ENCODE measurements at places on chromosomes 7 and 10. TPM values are rescaled to one million over a fixed set of nuclear protein-coding genes. Genes with fewer than 3 reads are reported as not detected.

DNA sequence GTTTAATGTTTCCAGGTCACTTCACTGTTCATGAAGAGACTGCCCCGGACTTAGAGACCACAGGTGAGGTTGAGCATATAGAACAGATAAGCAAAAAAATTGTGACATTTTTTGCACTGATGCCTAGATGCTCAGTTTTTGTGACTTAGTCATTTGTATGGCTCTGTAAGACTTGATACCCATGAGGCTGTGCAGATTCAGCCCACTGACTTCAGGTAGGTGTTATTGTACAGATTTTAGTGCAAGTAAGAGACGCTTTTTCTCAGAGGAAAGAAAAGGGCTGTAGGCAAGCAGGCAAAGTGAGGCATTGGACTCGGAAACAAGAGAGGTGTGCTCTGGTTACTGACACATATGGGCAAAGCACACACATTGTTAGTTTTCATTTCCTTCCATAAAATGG lies 820.1 kb upstream of the SORCS1 start:
- H3K27me3 ChIP-seq, result no peaks in the 10 kb centered on the region
- H3K4me3 ChIP-seq, result no peak overlapping the region
- H3K36me3 ChIP-seq, result no peaks in the 10 kb centered on the region
- H3K4me1 ChIP-seq, result no peaks in the 10 kb centered on the region

GRCh38 chr10:33102071-33102470 lies 144.0 kb upstream of the ITGB1 start:
- DNase-seq, result no peak
- H3K27ac ChIP-seq, result no peak overlapping the region
- H3K4me1 ChIP-seq, result no peaks in the 10 kb centered on the region
- H3K4me3 ChIP-seq, result no peak overlapping the region
- H3K36me3 ChIP-seq, result no peaks in the 10 kb centered on the region

DNA sequence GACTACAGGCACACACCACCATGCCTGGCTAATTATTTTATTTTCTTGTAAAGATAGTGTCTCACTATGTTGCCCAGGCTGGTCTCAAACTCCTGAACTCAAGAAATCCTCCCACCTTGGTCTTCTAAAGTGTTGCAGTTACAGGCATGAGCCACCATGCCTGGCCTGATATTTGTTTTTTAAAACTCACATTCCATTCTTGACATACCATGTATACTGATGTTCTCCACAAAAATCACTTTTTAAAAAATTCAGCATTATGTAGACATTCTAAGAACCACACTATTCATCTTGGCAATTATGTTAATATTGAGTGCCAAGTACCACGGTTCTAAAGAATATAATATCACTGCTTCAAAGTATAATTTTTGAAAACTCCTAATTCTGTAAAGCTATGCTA lies 43.5 kb downstream of the IDE start:
- H3K36me3 ChIP-seq, result peaks cover 24% of the 10 kb centered on the region
- H3K4me1 ChIP-seq, result peaks cover 11% of the 10 kb centered on the region
- H3K4me3 ChIP-seq, result no peak overlapping the region
- no peak for DNase-seq
- H3K27me3 ChIP-seq, result no peaks in the 10 kb centered on the region

DNA sequence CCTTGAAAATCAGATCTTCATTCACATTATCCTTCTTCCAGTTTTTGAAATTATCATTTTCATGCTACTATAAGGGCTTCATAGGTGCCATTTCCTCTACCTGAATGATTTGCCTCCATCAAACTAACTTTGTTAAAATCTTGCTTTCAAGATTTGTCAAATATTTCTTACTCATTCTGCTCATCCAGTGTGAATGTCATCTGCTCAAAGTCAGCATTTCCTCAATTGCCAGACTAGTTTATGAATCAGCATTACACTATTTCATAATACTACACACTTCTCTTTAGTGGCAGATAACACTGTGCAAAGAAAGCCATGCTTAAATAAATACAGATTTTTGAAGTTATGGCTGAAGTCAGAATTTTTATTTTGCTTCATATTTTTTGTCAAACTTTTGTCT lies 21.3 kb upstream of the LIPF start:
- H3K4me1 ChIP-seq, result no peaks in the 10 kb centered on the region
- DNase-seq, result peak; percentile 54
- no peak overlapping the region for H3K4me3 ChIP-seq

The NPFFR1 gene
- not detected for total RNA-seq

DNA sequence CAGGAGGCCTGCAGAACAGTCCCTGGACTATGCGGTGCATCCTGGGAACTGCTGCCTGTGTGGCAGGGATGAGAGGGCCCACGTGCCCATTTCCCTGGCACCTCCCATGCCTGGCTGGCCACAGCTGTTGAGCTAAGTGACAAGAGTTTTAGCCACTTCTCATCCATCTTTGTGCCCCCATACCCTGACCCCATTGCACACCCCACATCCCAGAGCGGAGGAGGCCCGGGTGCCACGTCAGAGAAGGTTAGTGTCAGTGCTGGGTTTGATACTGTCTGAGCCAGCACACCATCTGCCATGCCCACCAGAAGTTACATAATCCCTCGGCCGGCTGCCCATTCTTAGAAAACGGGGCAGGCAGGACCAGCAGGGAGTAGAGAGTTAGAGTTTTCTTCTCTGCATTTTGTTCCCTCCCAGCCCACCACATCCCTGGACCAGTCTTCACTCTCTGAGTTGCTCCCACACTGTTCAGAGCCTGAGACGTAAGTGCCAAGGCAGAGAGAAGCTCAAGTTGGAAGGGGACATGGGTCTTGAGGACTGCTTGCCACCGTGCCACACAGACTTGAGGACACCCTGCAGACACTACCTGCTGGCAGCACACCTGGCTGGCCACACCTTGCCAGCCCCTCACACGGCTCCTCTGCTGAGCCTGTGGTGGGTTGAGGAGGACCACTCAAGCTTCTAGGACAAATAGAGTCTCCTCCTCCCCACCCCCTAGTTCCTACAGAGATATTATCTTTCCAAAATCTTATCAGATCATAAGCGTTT lies 13.1 kb downstream of the UNC5B start:
- no peak overlapping the region for H3K4me3 ChIP-seq
- no peaks in the 10 kb centered on the region for H3K36me3 ChIP-seq
- H3K27me3 ChIP-seq, result no peaks in the 10 kb centered on the region
- no peak for DNase-seq
- H3K4me1 ChIP-seq, result peaks cover 63% of the 10 kb centered on the region

GRCh38 chr7:44769776-44770294 lies 21.2 kb downstream of the ZMIZ2 start:
- H3K27me3 ChIP-seq, result no peaks in the 10 kb centered on the region
- H3K4me3 ChIP-seq, result no peak overlapping the region
- H3K27ac ChIP-seq, result peak overlapping the region; percentile 76
- H3K36me3 ChIP-seq, result peaks cover 23% of the 10 kb centered on the region

- no peak for DNase-seq
- H3K27ac ChIP-seq, result no peak overlapping the region
- no peaks in the 10 kb centered on the region for H3K27me3 ChIP-seq
- H3K36me3 ChIP-seq, result no peaks in the 10 kb centered on the region
- H3K4me3 ChIP-seq, result no peak overlapping the region
These were observed 35.7 kb upstream of the SH2D4B start for GRCh38 chr10:80501913-80502521.

- H3K36me3 ChIP-seq, result no peaks in the 10 kb centered on the region
- H3K4me3 ChIP-seq, result no peak overlapping the region
- no peaks in the 10 kb centered on the region for H3K27me3 ChIP-seq
- no peaks in the 10 kb centered on the region for H3K4me1 ChIP-seq
- no peak for DNase-seq
- no peak overlapping the region for H3K27ac ChIP-seq
These were observed 22.0 kb downstream of the SLC16A9 start for GRCh38 chr10:59687657-59688056.

The FKBP14 gene
- total RNA-seq, result 15.3 TPM

GRCh38 chr10:98097616-98098015 lies 36.8 kb upstream of the R3HCC1L start:
- no peak overlapping the region for H3K27ac ChIP-seq
- H3K36me3 ChIP-seq, result no peaks in the 10 kb centered on the region
- no peak for DNase-seq
- H3K27me3 ChIP-seq, result no peaks in the 10 kb centered on the region
- no peak overlapping the region for H3K4me3 ChIP-seq

GRCh38 chr10:101380353-101381017 lies 26.5 kb downstream of the BTRC start:
- H3K27ac ChIP-seq, result no peak overlapping the region
- H3K36me3 ChIP-seq, result no peaks in the 10 kb centered on the region
- no peaks in the 10 kb centered on the region for H3K27me3 ChIP-seq
- DNase-seq, result no peak

GRCh38 chr10:102455893-102456471 lies 4.6 kb upstream of the C10orf95 start:
- H3K36me3 ChIP-seq, result no peaks in the 10 kb centered on the region
- no peaks in the 10 kb centered on the region for H3K4me1 ChIP-seq
- no peak overlapping the region for H3K4me3 ChIP-seq

- no peaks in the 10 kb centered on the region for H3K27me3 ChIP-seq
These were observed 35.8 kb downstream of the GPER1 start for GRCh38 chr7:1123715-1124114.

- no peaks in the 10 kb centered on the region for H3K27me3 ChIP-seq
- DNase-seq, result peak; percentile 77
- peaks cover 21% of the 10 kb centered on the region for H3K4me1 ChIP-seq
- H3K27ac ChIP-seq, result no peak overlapping the region
- no peaks in the 10 kb centered on the region for H3K36me3 ChIP-seq
These were observed 881 bp downstream of the C10orf67 start for GRCh38 chr10:23343591-23344240.

The FAM25A gene
- total RNA-seq, result not detected

DNA sequence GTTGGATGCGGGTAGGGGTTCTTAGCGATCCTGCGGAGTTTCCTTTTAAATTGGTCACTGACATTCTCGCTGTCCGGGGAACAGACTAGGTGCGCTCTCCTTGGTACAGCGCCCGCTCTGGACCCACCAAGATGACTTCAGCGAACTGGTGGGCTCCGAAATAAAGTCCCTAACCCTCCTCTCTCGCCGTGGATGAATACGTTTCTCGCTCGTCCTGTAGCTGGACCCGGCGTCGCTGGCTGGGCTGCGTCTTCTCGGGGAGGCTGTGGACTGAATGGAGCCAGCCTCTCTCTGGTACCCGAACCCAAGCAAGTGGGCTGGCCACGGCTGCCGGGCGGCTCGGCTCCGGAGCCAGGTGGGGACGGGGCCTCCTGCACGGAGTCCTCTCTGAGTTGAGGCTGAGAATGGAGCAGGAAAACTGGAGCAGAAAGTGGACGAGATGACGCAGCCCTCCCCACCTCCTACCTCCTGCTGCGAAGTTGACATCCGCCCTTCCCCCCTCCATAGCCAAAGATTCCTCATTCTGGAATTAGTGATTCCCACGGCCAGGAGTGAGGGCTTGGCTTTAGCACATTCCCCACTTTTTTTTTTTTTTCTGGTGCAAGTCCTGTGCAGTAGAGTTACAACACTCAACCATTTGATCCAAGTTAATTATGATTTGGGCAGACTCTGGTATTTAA lies 1.5 kb downstream of the UNC5B start:
- no peaks in the 10 kb centered on the region for H3K27me3 ChIP-seq
- peak; percentile 94 for DNase-seq
- H3K36me3 ChIP-seq, result no peaks in the 10 kb centered on the region
- peaks cover 45% of the 10 kb centered on the region for H3K4me1 ChIP-seq
- peak overlapping the region; percentile 96 for H3K4me3 ChIP-seq

- DNase-seq, result no peak
- no peak overlapping the region for H3K4me3 ChIP-seq
- no peaks in the 10 kb centered on the region for H3K36me3 ChIP-seq
- no peaks in the 10 kb centered on the region for H3K27me3 ChIP-seq
These were observed 22.6 kb upstream of the TNS3 start for GRCh38 chr7:47604496-47604890.

DNA sequence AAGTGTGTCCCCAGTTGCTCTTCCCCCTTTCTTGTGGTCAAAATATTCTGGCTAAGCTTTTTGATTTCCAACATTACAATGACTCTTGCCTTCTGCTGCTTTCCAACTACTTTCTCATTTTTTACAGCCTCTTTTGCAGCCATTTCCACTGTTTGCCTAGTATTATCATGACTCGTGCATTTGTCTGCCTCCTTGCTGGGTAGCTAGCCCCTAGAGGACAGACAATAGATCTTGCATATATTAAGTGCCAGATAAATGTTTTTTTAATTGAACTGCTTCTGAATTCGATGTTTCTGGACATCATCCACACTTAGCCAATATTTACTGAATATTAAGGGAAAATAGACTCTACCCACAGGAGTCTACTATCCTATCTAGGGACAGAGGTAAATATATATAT lies 124.5 kb downstream of the POU6F2 start:
- no peak overlapping the region for H3K4me3 ChIP-seq
- H3K36me3 ChIP-seq, result no peaks in the 10 kb centered on the region
- no peaks in the 10 kb centered on the region for H3K27me3 ChIP-seq
- DNase-seq, result no peak
- H3K4me1 ChIP-seq, result no peaks in the 10 kb centered on the region

GRCh38 chr10:3533296-3533695 lies 251.7 kb downstream of the KLF6 start:
- no peak overlapping the region for H3K4me3 ChIP-seq
- no peaks in the 10 kb centered on the region for H3K36me3 ChIP-seq

- no peaks in the 10 kb centered on the region for H3K27me3 ChIP-seq
- no peaks in the 10 kb centered on the region for H3K4me1 ChIP-seq
- H3K4me3 ChIP-seq, result no peak overlapping the region
- no peak for DNase-seq
- H3K27ac ChIP-seq, result no peak overlapping the region
These were observed 121.7 kb upstream of the TRIM24 start for GRCh38 chr7:138338361-138338760.

DNA sequence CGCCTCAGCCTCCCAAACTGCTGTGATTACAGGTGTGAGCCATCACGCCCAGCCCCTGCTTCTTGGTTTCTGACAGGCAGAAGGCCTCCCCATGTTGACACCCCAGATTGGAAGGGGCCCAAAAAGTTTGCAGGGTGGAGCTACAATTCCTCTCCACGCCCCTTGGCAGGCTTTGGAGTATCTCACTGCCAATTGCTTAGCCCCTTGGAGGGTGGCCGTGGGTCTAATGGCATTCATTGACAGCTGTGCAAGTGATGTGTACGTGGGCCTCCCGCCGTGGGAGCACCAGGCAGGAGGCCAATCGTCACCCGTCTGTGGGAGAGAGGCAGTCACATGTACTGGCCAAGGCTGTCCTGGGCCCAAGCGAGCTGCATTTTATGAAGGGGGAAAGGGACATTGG lies 73.7 kb upstream of the PPIF start:
- peak overlapping the region; percentile 75 for H3K27ac ChIP-seq
- H3K27me3 ChIP-seq, result no peaks in the 10 kb centered on the region
- no peak overlapping the region for H3K4me3 ChIP-seq
- peaks cover 37% of the 10 kb centered on the region for H3K4me1 ChIP-seq

The RFC2 gene
- total RNA-seq, result 14.6 TPM

- H3K4me1 ChIP-seq, result no peaks in the 10 kb centered on the region
- no peaks in the 10 kb centered on the region for H3K36me3 ChIP-seq
- no peak overlapping the region for H3K27ac ChIP-seq
- no peaks in the 10 kb centered on the region for H3K27me3 ChIP-seq
- DNase-seq, result no peak
These were observed 544.6 kb upstream of the PHF14 start for GRCh38 chr7:10429031-10429430.

GRCh38 chr7:80609751-80610150 lies 28.7 kb upstream of the CD36 start:
- DNase-seq, result no peak
- H3K4me3 ChIP-seq, result no peak overlapping the region
- no peaks in the 10 kb centered on the region for H3K4me1 ChIP-seq

Data from cardiac muscle cell (in vitro differentiated cells and primary cell).